ENCODE measurements at places on chromosomes 4 and X. TPM values are rescaled to one million over a fixed set of nuclear protein-coding genes. Genes with fewer than 3 reads are reported as not detected.

- DNase-seq: no peak
These were observed 473.8 kb downstream of the IL15 start for GRCh38 chr4:142110136-142110535.

The SRPX2 gene
- total RNA-seq: 97.9 TPM

DNA sequence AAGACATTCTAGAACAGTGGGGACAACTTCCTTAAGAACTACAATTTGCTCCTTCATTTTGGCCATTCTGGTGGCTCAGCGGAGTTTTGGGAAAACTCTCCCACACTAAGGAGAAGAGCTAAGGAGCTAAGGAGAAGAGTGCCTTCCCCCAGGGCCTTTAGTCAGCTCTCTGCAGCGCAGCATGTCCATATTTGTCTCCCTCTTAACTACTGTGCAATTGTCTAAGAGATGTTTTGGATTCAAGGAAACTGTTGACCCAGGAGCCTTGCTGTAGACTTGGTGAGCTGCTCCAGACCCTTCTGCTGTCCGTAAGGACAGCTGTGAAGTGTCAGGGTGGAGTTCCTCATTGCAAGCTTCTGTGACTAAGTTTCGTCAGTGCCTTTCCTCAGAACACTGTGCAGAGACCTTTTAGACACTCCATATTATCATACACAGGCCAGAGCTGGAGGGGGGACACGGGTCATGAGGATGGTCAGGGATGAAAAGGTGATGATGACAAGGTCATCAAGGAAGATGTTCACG, 179.0 kb downstream of the NHS start:
- no peak for DNase-seq

The SORCS2 gene
- 1.4 TPM for total RNA-seq

The ARMCX6 gene
- 13.3 TPM for total RNA-seq

All from omental fat pad (tissue), 4 donors.